ENCODE measurements at places on chromosomes 1 and 21.

GRCh38 chr1:170204121-170204520 lies 58.4 kb downstream of the NTMT2 start:
- DNase-seq: no peak

- DNase-seq: no peak
Observed at GRCh38 chr1:72942008-72942407, 659.7 kb upstream of the NEGR1 start.

- peak; percentile 11 for DNase-seq
Observed at GRCh38 chr1:57986432-57986831, 560.1 kb downstream of the OMA1 start.

- no peak for DNase-seq
Observed at GRCh38 chr1:14363036-14363590, 235.4 kb upstream of the KAZN start.

GRCh38 chr1:180135535-180135934 lies 19.1 kb upstream of the QSOX1 start:
- DNase-seq: no peak

- no peak for DNase-seq
Observed at GRCh38 chr1:205014783-205015182, 28.2 kb upstream of the CNTN2 start.

- no peak for DNase-seq
Observed at GRCh38 chr1:40980068-40980452, 564 bp downstream of the CTPS1 start.

DNA sequence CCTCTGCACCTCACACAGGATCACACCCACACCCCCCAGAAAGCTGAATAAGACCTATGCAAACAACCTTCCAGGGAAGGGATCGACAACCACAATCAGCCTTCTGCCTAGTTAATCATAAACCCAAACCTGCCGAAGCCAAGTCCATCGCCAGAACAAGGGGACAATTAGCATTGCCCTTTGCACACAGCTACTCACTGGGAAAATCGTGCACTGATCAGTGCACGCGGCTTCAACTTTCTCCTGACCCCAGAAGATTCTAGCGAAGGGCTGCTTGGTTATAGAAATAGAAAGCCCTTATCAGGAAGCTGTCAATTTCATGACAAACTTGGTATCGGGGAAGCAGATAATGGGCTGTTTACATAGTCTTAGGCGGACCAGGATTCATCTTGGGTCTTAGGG lies 29.5 kb downstream of the RUNX1 start:
- DNase-seq: no peak

DNA sequence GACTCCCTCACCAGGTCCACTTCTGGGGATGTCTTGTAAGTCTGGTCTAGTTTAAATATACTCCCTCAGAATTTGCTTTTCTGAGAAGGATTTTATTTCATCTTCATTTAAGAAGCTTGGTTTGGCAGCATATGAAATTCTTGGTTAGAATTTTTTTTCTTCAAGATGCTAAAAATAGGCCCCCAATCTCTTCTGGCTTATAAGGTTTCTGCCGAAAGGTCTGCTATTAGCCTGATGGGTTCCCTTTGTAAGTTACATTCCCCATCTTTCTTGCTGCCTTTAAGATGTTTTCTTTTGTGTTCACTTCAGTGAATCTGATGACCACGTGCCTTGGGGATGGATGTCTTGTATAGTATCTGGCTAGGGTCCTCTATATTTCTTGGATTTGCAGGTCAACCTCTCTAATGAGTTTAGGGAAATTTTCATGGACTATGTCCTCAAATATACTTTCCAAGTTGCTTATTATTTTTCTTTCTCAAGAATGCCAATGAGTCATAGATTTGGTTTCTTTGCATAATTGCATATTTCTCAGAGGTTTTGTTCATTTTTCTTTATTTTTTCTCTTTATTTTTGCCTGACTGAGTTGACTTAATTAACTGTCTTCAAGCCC lies 19.4 kb downstream of the TCP10L start:
- DNase-seq: no peak

DNA sequence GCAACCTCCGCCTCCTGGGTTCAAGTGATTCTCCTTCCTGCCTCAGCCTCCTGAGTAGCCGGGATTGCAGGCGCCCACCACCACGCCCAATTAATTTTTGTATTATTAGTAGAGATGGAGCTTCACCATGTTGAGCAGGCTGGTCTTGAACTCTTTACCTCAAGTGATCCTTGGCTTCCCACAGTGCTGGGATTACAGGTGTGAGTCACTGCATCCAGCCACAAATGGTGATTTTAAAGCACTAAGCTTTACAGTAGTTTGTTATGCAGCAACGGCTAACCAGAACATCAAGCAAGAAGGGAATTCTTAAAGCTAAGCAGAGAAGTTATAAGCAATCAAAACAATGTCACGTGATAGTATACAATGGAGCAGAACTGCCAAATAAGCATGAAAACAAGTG lies 65.7 kb downstream of the NVL start:
- DNase-seq: no peak

Data from GM13976 (cell line).